Pulmonary artery endothelial cell (primary cell): ENCODE measurements at places on chromosomes 1 and 21.

- no peak for DNase-seq
These were observed 3.0 kb downstream of the TSPAN2 start for GRCh38 chr1:115086176-115086830.

DNA sequence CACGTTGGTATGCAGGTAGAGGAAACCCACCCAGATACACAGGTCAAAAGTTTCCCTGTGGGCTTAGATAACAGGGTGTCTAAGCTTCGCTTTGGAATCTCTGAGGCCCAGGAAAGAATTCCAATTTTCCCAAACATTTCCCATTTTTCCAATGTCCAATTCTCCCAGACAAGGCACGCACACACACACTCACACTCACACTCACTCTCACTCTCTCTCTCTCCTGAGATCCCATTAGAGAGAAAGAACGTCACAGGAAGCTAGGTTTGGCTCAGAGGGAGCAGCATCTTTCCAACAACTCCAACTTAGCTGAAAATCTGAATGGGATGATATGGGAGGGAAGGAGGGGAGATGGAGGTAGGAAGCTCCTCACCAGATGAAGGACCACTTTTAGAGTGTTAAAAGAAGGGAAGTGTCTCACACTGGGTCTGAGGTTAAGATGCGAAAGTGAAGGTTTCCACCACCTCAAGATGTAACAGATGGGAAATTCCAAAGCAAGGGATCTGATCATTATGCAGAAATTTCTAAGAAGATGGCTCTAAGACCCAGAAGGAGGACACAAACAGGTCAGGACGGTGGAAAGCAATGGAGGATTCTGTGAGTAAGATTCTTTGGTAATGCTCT is 63.5 kb downstream of the GNG12 start:
- no peak for DNase-seq

GRCh38 chr21:28598214-28598613 is 394.5 kb downstream of the LTN1 start:
- DNase-seq, result no peak

DNA sequence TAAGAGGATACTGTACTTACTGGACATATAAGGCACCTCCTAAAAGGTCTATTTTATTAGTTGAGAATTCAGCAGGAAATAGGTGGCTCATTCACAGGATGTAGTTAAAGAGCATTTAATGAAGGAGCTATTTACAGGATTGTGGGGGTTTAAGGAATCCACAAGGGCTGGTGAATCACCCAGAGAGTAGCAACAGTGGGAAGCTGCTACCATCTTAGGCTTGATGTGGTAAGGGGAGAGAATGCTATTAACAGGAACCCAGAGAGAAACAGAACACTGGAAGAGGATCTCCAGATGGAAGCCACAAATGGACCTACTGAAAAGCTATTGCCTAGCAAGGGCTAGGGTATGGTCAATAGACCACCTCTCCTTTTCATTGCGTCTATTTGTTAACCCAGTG is 52.0 kb upstream of the COL11A1 start:
- no peak for DNase-seq

DNA sequence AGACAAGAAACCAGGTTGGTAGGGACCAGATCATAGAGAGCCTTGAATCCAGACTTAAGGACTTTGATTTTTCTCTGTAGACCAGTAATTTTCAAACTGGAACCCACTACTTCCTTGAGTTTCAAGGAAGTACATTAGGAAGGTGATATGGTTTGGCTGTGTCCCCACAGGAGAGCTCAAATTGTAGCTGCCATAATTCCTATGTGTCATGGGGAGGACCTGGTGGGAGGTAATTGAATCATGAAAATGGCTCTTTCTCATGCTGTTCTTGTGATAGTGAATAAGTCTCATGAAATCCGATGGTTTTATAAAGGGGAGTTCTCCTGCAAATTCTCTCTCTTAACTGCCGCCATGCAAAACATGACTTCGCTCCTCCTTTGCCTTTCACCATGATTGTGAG is 10.1 kb upstream of the PRKAA2 start:
- no peak for DNase-seq

- DNase-seq, result no peak
These were observed 137.6 kb downstream of the RGS7 start for GRCh38 chr1:241219449-241219848.

DNA sequence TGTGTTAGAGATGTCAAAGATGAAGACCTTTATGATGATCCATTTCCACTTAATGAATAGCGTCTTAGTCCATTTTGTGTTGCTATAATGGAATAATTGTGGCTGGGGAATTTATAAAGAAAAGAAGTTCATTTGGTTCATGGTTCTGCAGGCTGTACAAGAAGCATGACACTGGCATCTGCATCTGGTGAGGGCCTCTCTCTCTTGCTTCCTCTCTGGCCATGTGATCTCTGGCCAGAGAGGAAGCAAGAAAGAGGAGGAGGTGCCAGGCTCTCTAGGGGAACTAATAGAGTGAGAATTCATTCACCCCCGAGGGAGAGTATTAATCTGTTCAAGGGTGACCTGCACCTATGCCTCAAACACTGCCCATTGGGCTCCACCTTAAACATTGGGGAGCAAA is 242.8 kb downstream of the DISC1 start:
- DNase-seq, result no peak

GRCh38 chr1:37137601-37138000 is 103.3 kb upstream of the GRIK3 start:
- DNase-seq, result no peak

DNA sequence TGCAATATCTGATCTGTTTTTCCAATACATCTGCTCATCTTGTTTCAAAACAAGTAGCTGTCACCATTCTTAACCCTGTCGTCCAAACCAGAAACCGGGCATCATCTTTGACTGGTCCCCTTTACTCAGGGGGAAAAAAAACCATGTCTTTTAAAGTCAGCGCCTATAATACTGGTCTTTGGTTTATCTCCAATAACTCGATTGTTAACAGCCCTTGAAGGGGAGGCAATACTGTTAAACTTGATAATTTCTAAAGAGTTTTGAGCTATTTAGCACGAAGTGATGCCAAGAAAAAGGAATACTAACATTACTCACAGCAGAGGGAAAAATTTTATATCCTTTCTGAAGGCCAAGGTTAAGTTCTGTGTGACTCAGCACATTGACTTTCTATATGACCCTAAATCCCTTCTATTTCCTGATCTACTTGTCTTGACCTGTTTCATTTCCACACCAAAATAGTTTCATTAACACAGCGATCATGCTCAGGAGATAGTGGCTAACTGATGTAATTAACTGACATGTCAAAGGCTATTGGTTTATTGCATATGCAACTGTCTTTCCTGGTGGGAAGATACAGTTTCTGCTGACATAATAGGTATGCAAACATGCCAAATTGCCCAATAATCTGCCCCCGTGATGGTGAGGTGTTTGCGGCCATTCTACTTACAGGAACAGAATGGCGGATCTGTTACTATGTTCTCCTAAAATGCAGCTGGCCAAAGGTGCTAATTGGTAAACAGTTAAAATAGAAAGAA is 59.1 kb downstream of the NFIA start:
- peak; percentile 47 for DNase-seq

DNA sequence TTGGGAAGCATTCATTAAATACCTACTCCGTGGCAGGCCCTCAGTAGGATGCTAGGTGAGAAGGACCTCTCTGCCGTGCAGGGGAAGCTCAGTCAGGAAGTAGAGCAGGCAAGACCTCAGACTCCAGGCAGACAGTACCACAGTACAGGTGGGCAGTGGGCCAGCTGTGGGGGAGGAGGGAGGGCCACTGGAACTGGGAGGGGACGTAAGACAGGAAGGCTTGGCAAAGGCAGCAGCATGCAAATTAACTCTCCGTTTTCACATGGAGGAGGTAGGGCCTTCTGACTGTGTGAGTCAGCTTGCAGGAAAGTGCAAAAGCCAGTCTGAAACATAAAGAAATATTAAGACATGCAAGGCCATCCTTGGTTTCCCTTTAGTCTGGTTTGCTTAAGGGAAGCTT is 157.7 kb downstream of the TRIM33 start:
- no peak for DNase-seq

DNA sequence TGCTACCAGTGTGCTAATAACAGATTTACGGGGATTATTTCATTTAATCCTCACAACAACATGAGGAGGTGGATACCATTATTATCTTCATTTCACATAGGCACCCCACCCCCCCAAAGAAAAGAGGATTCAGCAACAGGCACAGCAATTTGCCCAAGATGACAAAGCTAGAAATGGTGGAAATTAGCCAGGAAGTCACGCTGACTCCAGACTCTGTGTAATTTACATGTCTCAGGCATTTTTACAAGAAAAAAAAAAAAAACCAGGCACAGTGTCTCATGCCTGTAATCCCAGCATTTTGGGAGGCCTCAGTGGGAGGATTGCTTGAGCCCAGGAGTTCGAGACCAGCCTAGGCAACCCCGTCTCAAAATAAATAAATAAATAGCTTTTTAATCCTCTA is 37.5 kb upstream of the PRDM2 start:
- DNase-seq, result no peak

DNA sequence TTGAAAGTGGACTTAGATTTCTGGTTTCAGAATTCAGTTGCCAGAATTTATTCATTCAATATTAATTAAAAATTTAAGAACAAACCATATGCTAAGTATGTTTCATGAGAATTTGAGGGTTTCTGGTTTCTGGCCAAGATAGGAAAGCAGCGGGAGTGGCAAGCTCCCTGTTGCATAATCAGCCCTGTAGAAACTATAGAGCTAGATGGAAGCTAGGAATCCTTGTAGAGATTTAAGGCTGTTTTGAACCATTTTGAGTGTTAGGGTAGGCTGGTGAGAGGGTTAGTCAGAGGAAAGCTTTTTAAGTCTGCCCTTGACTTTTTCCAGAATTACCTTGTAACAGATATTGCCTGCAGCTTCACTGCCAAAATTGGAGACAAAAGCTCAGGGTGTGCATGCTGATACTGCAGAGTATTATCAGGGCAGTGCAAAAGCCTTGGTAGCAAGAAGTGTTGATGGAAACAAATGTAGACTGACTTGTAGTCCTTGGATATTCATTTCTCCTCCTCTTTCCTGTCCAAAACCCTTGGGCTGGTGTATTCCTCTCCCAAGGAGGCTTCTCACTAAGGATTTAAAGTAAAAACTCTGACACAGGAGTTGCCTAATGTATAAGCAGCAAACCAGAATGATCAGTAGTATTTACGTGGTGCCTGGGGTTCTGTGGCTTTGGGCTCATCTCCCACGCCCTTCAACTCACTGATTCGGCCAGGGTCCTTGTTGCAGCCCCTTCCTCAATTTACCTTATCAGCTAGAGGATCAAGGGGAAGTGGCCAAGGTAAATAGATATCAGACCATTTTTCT is 12.6 kb upstream of the GIPC2 start:
- no peak for DNase-seq

DNA sequence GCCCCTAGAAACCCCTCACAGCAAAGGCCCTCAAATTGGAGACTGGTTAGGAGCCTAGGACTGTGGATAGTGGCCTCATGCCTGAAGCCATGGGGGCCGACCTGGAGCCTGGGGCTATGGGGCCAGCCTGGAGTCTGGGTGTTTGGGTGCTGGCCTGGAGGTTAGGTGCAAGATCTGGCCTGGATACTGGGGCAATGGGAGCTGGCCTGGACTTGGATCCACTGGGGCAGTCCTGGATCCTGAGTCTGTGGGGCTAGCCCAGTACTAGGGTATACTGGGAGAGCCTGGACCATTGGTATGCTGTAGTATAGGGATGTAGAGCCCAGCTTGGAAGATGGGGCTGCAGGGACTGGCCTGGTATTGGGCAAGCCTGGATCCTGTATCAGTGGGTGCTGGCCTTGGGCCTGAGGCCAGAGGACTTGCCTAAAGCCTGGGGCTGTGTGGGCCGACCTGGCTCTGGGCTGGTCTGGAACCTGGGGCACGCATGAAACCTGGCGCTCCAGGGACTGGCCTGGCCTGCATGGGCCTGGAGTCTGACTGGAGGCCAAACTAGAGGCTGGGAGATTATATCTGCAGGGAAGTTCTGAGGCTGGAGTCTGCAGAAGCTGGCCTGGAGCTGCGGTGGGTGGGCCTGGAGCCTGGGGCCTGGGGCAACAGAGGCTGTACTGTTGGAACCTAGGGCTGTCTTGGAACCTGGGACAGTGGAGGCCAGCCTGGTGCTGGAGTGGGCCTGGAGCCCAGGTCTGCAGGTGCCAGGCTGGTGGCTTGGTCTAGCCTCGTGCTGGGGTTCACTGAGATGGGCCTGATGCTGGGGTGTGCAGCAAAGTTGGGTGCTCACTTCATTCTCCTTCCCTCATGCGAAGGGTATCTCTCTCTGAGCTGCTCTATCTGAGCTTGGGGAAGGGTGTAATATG is 12.6 kb upstream of the DENND1B start:
- no peak for DNase-seq

- DNase-seq, result no peak
These were observed 19.5 kb downstream of the A3GALT2 start for GRCh38 chr1:33301273-33301984.

DNA sequence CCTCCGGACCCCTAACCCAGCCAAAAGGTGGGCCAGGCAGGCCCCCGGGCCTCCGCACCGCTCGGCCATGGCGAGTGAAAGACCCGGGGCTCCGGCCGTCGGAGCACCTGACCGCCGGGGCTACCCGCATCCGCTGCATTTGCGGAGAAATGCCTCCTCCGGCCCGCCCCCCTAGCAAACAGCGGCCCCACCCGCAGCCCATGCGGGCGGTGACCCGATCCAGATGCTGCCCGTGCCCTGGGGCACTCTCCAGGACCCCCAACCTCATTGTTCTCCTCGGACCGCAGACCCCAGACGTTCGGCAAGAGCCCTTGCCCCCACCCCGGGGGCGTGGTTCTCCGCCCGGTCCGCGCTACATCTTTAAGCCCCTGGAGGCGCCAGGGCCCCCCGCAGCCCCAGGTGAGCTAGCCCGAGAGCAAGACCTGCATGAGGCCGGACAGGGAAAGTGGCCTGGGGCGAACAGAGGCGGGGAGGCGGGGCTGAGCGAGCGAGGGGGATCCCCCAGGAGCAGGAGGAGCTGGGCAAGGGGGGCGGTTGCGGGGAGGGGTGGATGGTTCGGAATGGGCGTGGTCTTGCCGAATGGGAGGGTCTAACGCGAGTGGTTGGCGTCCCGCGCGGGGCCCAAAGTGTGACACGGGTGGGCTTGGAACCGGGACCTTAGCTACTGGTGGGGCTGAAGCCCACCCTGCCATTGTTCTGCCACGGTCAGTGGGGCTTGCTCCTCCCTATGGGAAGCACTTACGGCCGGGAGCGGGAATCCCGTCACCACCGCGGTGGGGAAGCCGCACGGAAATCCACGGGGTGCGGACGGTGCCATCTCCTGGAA is 6.3 kb upstream of the CRYBG2 start:
- DNase-seq, result no peak

GRCh38 chr1:52552236-52552504 is 722 bp downstream of the TUT4 start:
- DNase-seq, result no peak

DNA sequence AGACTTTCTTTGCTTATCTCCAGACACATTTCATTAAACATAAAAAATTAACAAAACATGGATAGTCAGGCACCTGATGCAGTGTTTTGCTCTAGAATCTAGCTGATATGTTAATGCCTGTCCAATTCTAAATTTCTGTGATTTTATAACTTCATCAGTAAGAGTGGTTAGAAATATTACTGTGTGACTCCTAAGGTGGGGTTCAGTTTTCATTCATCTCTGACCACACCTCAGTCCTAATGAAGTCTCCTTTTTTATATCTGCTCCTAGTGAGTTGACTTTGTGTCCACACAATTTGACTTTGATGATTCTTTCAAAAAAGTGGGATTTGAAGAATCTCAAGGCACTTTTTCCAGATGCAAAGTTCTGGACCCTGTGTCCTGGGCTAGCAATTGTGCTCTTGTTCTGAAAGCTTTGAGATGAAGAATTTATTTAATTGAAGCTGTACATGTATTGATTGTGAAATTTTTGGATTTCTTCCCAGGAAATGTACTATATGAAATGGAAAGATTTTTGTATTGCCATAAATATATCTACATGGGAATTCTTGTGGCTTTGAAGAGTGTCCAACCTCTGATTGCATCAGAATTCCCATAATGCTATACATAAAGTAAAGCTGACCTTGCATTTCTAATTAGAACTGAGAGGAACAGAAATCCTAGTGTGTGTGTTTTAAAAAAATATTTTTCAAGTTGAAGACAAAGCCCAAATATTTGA is 111.2 kb downstream of the GIPC2 start:
- DNase-seq, result no peak
